ENCODE measurements at places on chromosomes 11 and 22. TPM values are rescaled to one million over a fixed set of nuclear protein-coding genes. Genes with fewer than 3 reads are reported as not detected.

DNA sequence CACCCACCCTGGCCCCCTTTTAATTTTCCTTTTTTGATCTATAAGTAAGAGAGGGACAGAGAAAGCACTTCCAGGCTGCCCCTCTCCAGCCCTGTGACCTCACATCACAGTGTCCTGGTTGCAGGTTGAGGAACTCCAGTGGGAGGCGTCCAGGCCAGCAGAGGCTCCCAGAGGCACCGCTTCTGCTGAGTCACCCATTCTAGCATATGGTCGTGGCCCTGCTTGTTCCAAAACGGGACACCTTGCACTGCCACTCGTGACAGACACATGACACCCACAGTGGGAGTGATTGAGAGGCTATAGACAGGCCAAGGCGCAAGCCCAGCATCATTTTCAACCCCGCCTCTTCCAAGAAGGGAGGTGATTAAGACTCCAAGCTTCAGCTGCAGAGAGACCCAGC, 16.0 kb upstream of the TMPRSS4 start:
- H3K4me3 ChIP-seq: no peak overlapping the region
- no peaks in the 10 kb centered on the region for H3K27me3 ChIP-seq
- no peaks in the 10 kb centered on the region for H3K36me3 ChIP-seq
- H3K27ac ChIP-seq: no peak overlapping the region
- no peak for DNase-seq

The SEPTIN3 gene
- total RNA-seq: 0.33 TPM

GRCh38 chr11:31240340-31240904, 129.1 kb downstream of the DCDC1 start:
- no peak overlapping the region for H3K27ac ChIP-seq
- no peak overlapping the region for H3K4me3 ChIP-seq
- H3K36me3 ChIP-seq: no peaks in the 10 kb centered on the region
- DNase-seq: peak; percentile 47
- no peaks in the 10 kb centered on the region for H3K4me1 ChIP-seq
- no peaks in the 10 kb centered on the region for H3K27me3 ChIP-seq

GRCh38 chr11:1281326-1281973, 28.0 kb downstream of the TOLLIP start:
- no peak for DNase-seq
- peaks cover 22% of the 10 kb centered on the region for H3K36me3 ChIP-seq
- H3K27ac ChIP-seq: no peak overlapping the region
- H3K27me3 ChIP-seq: no peaks in the 10 kb centered on the region
- H3K4me1 ChIP-seq: no peaks in the 10 kb centered on the region

DNA sequence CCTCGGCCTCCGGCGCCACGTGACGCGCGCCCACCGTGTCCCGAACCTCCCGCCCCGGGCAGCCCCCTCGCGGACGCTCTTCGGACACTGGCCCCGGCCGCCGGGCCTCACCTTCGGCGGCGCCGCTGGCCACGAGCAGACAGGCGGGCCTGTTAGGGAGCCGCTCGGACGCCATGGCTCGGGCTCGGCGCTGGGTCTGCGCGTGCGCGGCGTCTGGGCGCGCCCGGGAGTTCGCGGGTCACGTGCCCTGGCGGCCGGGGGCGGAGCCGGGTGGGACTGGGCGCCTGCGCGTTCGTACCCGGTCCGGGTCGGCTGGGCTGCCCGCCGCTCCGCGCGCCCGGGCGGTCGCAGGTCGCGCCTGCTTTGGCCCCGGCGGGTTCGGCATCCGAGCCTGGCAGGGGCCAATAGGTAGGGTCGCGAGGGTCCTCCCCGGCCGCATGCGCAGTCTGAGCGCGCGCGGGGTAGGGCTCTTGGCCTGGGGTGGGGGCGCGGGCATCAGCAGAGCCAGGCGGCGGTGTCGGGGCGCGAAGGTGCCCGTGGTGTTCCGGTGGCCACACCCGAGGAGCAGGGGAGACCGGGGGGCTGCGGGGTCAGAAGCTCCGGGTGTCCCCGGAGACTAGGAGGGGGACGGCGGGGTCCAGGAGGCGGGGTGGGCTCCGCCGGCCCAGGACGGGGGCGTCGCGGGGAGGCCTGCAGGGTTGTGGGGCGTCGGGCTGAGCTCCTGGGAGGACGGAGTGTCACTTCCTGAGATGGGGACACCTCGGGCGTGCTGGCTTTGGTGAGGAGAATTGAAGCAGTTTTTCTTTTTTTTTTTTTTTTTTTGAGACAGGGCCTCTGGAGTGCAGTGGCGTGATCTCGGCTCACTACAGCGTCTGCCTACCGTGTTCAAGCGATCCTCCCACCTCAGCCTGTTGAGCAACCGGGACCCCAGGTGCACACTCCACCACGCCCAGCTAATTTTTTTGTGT, at the start of gene GATD1:
Gene GATD1, minus strand, starts transcription at position 200 of the 968 bp plus-strand sequence. Its CDS starts 25 bp downstream, at position 175.
- H3K27ac ChIP-seq: peak within 1 kb of the TSS; percentile 73
- H3K27me3 ChIP-seq: no peaks in the 10 kb centered on the region
- H3K4me3 ChIP-seq: peak within 1 kb of the TSS; percentile 89
- peak; percentile 78 for DNase-seq

The RASD2 gene
- total RNA-seq: under 0.01 TPM

- H3K27me3 ChIP-seq: peaks cover 2% of the 10 kb centered on the region
- no peaks in the 10 kb centered on the region for H3K4me1 ChIP-seq
- H3K27ac ChIP-seq: no peak overlapping the region
- H3K36me3 ChIP-seq: no peaks in the 10 kb centered on the region
Measured at GRCh38 chr22:44225091-44225689, 44.5 kb downstream of the PARVG start.

DNA sequence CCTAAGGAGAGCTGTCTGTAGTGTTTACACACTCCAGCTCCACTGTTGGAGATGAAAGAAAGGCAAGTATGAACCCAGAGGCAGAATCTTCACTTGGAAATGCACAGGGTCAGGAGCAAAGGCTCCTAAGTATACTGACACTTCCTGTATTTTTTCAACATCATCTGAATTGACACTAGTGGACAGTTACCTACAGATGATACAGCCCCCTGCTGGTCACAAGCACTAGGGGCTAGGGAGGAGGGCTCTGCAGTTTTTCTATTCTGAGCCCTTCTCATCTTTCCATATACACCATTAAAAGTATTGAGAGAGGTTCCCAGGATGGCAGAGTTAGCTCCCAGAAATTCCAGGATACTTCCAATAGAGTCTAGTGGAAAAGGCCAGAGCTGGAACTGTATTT, 290.3 kb upstream of the API5 start:
- no peak overlapping the region for H3K27ac ChIP-seq
- DNase-seq: no peak
- no peaks in the 10 kb centered on the region for H3K27me3 ChIP-seq
- no peak overlapping the region for H3K4me3 ChIP-seq
- no peaks in the 10 kb centered on the region for H3K36me3 ChIP-seq
- no peaks in the 10 kb centered on the region for H3K4me1 ChIP-seq

The MMP3 gene
- total RNA-seq: 47.1 TPM

The CARD18 gene
- not detected for total RNA-seq

All from fibroblast of lung (primary cell).